ENCODE measurements at places on chromosomes 7 and 10. TPM values are rescaled to one million over a fixed set of nuclear protein-coding genes. Genes with fewer than 3 reads are reported as not detected.

The RGR gene
- not detected for total RNA-seq

The ANXA7 gene
- total RNA-seq = 93.0 TPM

The TAS2R3 gene
- total RNA-seq = 4.1 TPM

The ZMYND11 gene
- 18.1 TPM for total RNA-seq

The SLC26A5 gene
- 0.67 TPM for total RNA-seq

The H2BK1 gene
- total RNA-seq = not detected

The SLC26A3 gene
- total RNA-seq = under 0.01 TPM

The IGF2BP3 gene
- 0.17 TPM for total RNA-seq

The GRK5 gene
- 4.5 TPM for total RNA-seq

The NFKB2 gene
- 7.1 TPM for total RNA-seq

The AOC1 gene
- total RNA-seq = not detected

The CTBP2 gene
- total RNA-seq = 59.2 TPM

The WIPF3 gene
- 0.14 TPM for total RNA-seq

The GPR37 gene
- total RNA-seq = 12.0 TPM

The SVIL gene
- total RNA-seq = 7.8 TPM

The DBNL gene
- 47.3 TPM for total RNA-seq

The CASP7 gene
- 25.0 TPM for total RNA-seq

The MYH16 gene
- not detected for total RNA-seq

The PNLIPRP1 gene
- not detected for total RNA-seq

The A1CF gene
- total RNA-seq = 44.6 TPM

The CCZ1B gene
- 23.8 TPM for total RNA-seq

The LMTK2 gene
- 14.3 TPM for total RNA-seq

The NFE2L3 gene
- total RNA-seq = 0.92 TPM

The TUBAL3 gene
- not detected for total RNA-seq

The LEP gene
- not detected for total RNA-seq

The SKIDA1 gene
- total RNA-seq = 2.3 TPM

The IKZF1 gene
- total RNA-seq = 43.5 TPM

The OR6B1 gene
- total RNA-seq = not detected

The LCOR gene
- 21.6 TPM for total RNA-seq

The COMTD1 gene
- 6.5 TPM for total RNA-seq

The TRIM50 gene
- total RNA-seq = 0.14 TPM

The UCN3 gene
- not detected for total RNA-seq

The CLRN3 gene
- total RNA-seq = 5.7 TPM

The CYP2C9 gene
- total RNA-seq = 1,353 TPM

The WEE2 gene
- not detected for total RNA-seq

The HMX2 gene
- not detected for total RNA-seq

The NODAL gene
- not detected for total RNA-seq

The FAM24B gene
- 2.0 TPM for total RNA-seq

The PNLIP gene
- total RNA-seq = not detected

The ZNF804B gene
- total RNA-seq = not detected

The CPA2 gene
- total RNA-seq = not detected

The ABCA13 gene
- 1.0 TPM for total RNA-seq

The GIMAP7 gene
- 10.9 TPM for total RNA-seq

The LAMB1 gene
- total RNA-seq = 33.7 TPM

The PRKCQ gene
- 3.3 TPM for total RNA-seq

The PRPS1L1 gene
- not detected for total RNA-seq

The HOXA6 gene
- 0.23 TPM for total RNA-seq

The ASAH2 gene
- 1.0 TPM for total RNA-seq

The EBLN1 gene
- total RNA-seq = not detected
